A549 treated with dexamethasone at 1 μM for 4 hours (cell line): ENCODE measurements at places on chromosomes 4 and X. TPM values are rescaled to one million over a fixed set of nuclear protein-coding genes. Genes with fewer than 3 reads are reported as not detected.

The GYPE gene
- not detected in 5 replicates for total RNA-seq

The ZNF141 gene
- total RNA-seq, result 1.8 to 3.2 TPM (median 3.0 TPM) in 5 replicates

The AMOT gene
- 0.02 to 0.05 TPM (median 0.03 TPM) in 4 of 5 replicates, not detected in the other for total RNA-seq

The TASL gene
- not detected in 5 replicates for total RNA-seq

The ETDA gene
- total RNA-seq, result not detected in 5 replicates

The CFAP47 gene
- 0.01 to 0.02 TPM in 2 of 5 replicates, not detected in the others for total RNA-seq

The NBDY gene
- 50.6 to 66.7 TPM (median 51.5 TPM) in 5 replicates for total RNA-seq

The RS1 gene
- total RNA-seq, result not detected in 5 replicates

The SAGE1 gene
- 0.02 to 0.14 TPM (median 0.05 TPM) in 4 of 5 replicates, not detected in the other for total RNA-seq

The STPG2 gene
- total RNA-seq, result not detected in 5 replicates

The KLHL4 gene
- total RNA-seq, result 5.2 to 7.7 TPM (median 7.0 TPM) in 5 replicates

The THAP6 gene
- 4.8 to 5.9 TPM (median 5.1 TPM) in 5 replicates for total RNA-seq

The F8A2 gene
- not detected in 5 replicates for total RNA-seq

The VSIG4 gene
- total RNA-seq, result not detected in 5 replicates

The TEX13C gene
- total RNA-seq, result 0.01 to 0.04 TPM in 2 of 5 replicates, not detected in the others

The ZGRF1 gene
- 2.7 to 4.2 TPM (median 3.6 TPM) in 5 replicates for total RNA-seq

The LIAS gene
- total RNA-seq, result 9.6 to 11.6 TPM (median 11.4 TPM) in 5 replicates

The AGTR2 gene
- total RNA-seq, result not detected in 5 replicates

The SLC25A43 gene
- total RNA-seq, result 24.1 to 33.9 TPM (median 31.8 TPM) in 5 replicates

The C1QTNF7 gene
- total RNA-seq, result not detected in 5 replicates

The UGT2A1 gene
- not detected in 5 replicates for total RNA-seq

The MAGED4 gene
- 5.9 to 11.3 TPM (median 8.9 TPM) in 5 replicates for total RNA-seq

The TMEM255A gene
- total RNA-seq, result 0.33 to 1.1 TPM (median 0.61 TPM) in 5 replicates

The BRS3 gene
- total RNA-seq, result not detected in 5 replicates

The SRPX2 gene
- 1.8 to 3.4 TPM (median 2.7 TPM) in 5 replicates for total RNA-seq

The TLR7 gene
- not detected in 5 replicates for total RNA-seq

The CSAG2 gene
- total RNA-seq, result not detected in 5 replicates

The SLC10A4 gene
- 4.0 to 7.2 TPM (median 6.7 TPM) in 5 replicates for total RNA-seq

The RAB40AL gene
- 0.14 to 0.18 TPM (median 0.15 TPM) in 3 of 5 replicates, not detected in the others for total RNA-seq

The S100P gene
- total RNA-seq, result 89.2 to 107 TPM (median 90.8 TPM) in 5 replicates

The DUSP9 gene
- 1.0 to 2.0 TPM (median 1.3 TPM) in 5 replicates for total RNA-seq

The RIBC1 gene
- total RNA-seq, result 0.54 to 0.98 TPM (median 0.77 TPM) in 5 replicates

The UCP1 gene
- 0.06 to 0.07 TPM (median 0.07 TPM) in 3 of 5 replicates, not detected in the others for total RNA-seq
